ENCODE measurements at places on chromosomes 13 and 19.

GRCh38 chr13:21362741-21363140, 96.4 kb downstream of the ZDHHC20 start:
- no peaks in the 10 kb centered on the region for H3K27me3 ChIP-seq
- no peak for DNase-seq
- H3K36me3 ChIP-seq, result no peaks in the 10 kb centered on the region

GRCh38 chr13:33806470-33807248, 11.3 kb upstream of the RFC3 start:
- H3K4me1 ChIP-seq, result no peaks in the 10 kb centered on the region
- no peaks in the 10 kb centered on the region for H3K36me3 ChIP-seq
- no peak overlapping the region for H3K27ac ChIP-seq
- H3K4me3 ChIP-seq, result no peak overlapping the region
- H3K27me3 ChIP-seq, result peaks cover 26% of the 10 kb centered on the region

DNA sequence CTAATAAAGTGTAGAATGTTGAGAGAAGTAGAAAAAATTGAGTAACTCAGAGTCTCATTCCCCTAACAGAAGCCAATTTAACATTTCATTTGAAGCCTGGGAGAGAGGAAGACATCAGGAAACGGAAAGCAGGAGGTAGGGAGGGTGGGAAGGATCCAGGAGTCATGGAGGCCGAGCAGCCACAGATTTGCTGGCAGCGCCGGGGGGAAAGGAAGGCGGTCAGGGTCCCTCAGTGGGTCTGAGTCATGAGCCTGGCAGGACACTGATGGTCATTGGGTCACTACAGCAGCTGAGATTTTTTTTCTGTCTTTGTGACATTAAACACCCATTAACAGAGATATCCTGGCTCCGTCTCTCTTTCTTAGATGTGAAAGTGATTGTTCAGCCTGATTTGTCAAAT, 248.1 kb downstream of the EFNB2 start:
- no peak overlapping the region for H3K27ac ChIP-seq
- peaks cover 6% of the 10 kb centered on the region for H3K4me1 ChIP-seq
- H3K27me3 ChIP-seq, result no peaks in the 10 kb centered on the region
- no peaks in the 10 kb centered on the region for H3K36me3 ChIP-seq
- no peak overlapping the region for H3K4me3 ChIP-seq

- H3K4me1 ChIP-seq, result no peaks in the 10 kb centered on the region
- no peaks in the 10 kb centered on the region for H3K36me3 ChIP-seq
- DNase-seq, result no peak
- no peak overlapping the region for H3K27ac ChIP-seq
- H3K4me3 ChIP-seq, result no peak overlapping the region
Measured at GRCh38 chr13:112574416-112574815, 13.5 kb downstream of the TUBGCP3 start.

DNA sequence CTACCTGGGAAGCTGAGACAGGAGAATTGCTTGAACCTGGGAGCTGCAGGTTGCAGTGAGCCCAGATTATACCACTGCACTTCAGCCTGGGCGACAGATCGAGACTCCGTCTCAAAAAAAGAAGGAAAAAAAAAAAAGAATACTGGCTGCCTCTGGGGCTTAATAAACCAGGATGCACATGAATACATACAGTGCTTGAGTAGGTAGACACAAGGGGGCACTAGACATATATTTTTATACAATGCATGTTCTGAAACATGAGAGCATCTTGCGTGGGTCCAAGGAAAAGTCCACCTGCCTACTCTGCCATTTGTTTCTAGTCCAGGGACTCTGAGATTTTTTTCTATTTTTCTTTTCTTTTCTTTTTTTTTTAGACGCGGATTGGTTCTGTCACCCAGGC, 31.2 kb downstream of the KEAP1 start:
- H3K4me3 ChIP-seq, result no peak overlapping the region
- no peaks in the 10 kb centered on the region for H3K4me1 ChIP-seq
- H3K27ac ChIP-seq, result no peak overlapping the region

- no peaks in the 10 kb centered on the region for H3K36me3 ChIP-seq
- H3K4me1 ChIP-seq, result no peaks in the 10 kb centered on the region
- no peak overlapping the region for H3K4me3 ChIP-seq
Measured at GRCh38 chr19:1066251-1066747, 668 bp upstream of the ARHGAP45 start.
